ENCODE measurements at places on chromosomes 16 and 17.

- DNase-seq = no peak
Measured at GRCh38 chr16:74500907-74501306, 79.6 kb upstream of the CLEC18B start.

DNA sequence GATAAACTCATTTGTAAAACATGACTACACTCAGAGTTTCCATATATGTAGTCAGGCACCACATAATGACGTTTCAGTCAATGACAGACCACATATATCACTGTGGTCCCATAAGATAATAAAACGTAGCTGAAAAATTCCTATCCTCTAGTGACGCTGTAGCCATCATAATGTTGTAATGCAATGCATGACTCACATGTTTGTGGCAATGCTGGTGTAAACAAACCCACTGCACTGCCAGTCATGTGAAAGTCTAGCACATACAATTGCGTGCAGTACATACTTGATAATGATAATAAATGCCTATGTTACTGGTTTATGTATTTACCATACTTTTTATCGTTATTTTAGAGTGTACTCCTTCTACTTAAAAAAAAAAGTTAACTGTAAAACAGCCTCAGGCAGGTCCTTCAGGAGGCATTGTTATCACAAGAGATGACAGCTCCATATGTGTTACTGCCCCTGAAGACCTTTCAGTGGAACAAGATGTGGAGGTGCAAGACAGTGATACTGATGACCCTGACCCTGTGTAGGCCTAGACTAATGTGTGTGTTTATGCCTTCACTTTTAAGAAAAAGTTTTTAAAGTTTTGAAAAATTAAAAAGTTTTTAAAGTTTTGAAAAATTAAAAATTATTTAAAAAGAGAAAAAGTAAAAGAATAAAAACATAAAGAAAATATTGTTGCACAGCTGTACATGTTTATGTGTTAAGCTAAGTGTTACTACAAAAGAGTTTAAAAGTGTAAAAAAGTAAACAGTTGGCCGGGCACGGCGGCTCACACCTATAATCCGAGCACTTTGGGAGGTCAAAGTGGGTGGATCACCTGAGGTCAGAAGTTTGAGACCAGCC lies 9.0 kb downstream of the STAT5B start:
- no peak for DNase-seq

DNA sequence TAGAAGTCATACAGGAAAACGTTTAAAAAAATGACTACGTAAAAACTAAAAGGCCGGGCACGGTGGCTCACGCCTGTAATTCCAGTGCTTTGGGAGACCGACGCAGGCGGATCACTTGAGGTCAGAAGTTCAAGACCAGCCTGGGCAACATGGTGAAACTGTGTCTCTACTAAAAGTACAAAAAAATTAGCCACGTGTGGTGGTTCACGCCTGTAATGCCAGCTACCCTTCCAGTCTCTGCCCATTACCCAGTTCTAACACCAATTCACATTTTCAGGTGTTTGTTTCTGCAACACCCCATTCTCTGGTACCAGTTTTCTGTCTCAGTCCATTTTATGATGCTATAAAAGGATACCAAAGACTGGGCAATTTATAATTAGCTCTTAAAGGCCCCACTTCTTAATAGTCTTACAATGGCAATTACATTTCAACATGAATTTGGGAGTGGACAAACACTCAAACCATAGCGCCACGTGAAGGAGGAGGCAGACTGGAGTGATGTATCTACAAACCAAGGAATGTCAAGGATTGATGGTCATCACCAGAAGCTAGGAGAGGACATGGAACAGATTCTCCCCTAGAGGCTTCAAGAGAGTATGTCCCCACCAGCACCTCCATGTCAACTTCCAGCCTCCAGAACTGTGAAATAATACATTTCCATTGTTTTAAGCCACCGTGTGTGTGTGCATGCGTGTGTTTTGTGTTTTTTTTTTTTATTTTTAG lies 791 bp upstream of the C17orf75 start:
- no peak for DNase-seq

DNA sequence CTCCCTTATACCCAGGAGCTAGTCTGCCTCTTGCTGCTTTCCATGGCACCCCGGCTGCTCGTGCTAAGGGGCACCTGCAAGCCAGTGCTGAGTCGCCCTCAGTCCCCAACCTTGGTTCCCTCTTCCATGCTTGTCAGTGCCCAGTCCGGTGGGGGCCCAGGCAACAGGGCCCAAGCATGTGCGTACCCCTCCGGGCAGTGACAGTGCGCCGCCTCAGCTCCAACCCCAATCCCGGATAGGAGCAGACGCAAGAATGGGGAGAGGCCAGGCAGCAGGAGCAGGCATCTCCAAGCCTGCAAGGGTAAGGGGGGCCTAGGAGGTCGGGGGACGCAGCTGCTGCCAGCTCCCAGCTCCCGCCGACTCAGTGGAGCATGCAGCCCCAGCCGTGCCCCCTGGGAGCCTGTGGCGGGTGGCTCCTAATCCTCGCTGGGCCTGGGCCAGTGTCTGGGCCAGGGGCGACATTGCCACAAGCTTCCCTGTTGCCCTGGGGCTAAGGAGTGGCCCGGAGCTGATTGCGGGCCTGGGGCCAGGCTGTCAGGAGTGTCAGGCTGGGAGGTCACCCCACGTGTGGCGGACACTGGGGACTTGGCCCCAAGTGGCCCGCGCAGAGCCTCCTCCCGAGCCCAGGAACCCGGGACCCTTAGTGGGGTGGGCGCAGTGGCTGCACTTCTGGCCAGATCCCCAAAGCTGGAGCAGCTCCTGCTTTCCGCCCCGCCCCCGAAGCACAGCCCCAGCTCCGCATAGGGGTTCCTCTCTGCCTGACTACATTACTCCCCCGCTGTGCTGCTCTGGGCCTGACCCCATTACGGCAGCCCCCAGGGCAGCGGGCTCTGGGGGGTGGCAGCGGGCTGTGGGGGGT lies 9.8 kb downstream of the CPD start:
- no peak for DNase-seq

DNA sequence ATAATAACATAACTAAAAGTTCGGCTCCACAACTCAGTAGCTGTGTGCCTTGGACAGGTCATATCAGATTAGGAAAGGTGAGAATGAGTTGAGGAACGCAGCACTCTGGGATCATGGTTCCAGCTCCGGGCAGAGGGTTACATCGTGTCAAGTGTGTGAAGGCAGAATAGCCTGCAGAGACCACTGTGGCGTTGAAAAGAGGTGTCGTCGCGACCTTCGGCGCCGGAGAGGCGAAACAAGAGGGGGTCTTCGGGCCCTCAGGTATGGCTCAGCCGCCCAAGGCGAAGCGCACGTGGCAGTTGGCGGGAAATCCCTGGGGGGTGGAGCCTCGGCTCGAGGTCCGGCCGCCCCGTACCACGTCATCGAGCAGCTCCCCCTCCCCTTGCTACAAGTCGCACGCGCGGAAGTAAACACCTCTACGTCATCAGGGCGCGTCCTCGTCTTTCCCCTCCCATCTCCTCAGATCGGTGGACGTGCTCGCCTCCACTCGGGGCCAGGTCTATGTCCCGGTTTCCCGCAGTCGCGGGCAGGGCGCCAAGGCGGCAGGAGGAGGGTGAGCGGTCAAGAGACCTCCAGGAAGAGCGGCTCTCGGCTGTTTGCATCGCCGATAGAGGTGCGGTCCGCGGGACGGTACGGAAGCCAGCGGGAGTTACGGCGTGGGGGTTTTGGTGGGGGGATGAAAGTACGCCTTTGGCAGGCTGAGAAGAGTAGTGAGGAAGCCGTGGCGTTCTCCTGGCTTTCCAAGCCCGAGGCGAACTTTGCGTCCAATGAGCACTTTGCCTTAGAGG lies at the start of gene DHX40:
TSS of gene DHX40 (plus strand) at position 440 of the 788 bp plus-strand sequence. CDS start at position 502, 62 bp downstream.
- DNase-seq = peak; percentile 95

DNA sequence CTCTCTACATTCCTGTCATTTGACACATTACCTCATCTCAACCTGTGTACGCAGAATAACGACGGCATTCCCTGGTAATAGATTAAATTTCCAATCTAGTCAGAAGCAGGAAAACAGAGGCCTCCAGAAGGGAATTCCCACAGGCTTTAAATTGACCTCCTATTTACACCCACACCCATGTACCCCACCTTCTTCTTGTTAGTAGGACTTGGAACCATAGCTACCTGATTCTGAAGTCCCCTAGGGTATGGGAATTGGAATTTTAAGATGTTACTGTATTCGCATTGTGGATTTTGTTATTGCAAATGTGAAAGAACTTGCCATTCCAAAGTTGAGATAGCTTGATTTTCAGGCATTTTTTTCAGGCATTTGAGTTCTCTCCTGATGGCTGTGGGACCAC lies 377.5 kb upstream of the DYNLRB2 start:
- DNase-seq = no peak

GRCh38 chr17:53420035-53420641 lies 402.6 kb upstream of the KIF2B start:
- DNase-seq = no peak

DNA sequence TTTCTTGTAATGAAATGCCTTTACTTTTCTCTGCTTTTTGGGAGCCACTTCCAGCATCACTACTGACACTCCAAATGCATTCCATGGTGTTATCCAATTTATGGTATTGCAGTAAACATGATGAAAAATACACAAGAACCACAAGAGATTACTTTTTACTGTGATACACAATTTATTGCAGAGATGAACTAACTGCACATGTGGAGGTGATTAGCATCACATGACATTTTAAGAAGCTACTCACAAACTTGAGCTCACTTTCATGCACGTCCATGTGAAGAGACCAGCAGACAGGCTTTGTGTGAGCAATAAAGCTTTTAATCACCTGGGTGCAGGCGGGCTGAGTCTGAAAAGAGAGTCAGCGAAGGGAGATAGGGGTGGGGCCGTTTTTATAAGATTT lies 780.5 kb upstream of the GOT2 start:
- DNase-seq = no peak

DNA sequence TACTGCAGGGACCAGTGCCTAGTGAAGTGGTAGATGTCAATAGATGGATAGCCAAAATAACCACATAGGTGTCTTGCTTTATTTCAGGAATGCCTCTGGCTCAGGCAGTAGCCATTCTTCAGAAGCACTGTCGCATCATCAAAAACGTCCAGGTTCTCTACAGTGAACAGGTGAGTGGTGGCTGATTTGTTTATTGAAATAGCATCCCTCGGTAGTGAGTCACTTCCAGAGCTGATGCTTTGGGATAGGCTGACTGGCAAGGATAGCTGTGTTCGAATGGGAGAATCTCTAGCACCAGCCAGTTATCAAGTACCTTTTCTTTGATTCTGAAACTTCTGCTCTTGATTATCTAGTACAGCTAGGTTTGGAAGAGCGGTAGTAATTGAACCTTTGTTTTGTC lies 10.3 kb downstream of the PHAF1 start:
- no peak for DNase-seq

GRCh38 chr17:35539659-35540026 lies 2.2 kb upstream of the SLFN12L start:
- no peak for DNase-seq

GRCh38 chr17:10001306-10001873 lies 96.3 kb upstream of the RCVRN start:
- DNase-seq = no peak

DNA sequence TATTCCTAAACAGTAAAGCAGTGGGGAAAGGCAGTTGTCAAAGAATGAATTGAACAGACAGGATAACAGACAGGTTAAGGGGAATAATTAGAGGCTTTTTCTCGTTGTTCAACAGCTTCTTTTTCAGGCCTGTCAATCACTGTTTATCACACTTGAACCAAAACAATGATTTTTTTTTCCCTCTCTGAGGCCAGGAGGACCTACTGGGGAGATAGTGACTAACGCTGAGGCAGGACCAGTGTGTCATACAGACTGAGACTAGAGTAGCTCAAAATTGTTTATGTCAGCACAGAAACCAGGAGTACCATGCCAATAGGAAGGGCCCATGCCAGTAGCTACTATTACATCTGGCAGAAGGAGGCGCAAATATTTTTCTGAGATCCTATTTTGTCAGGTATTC lies 41.3 kb upstream of the NLK start:
- no peak for DNase-seq

- DNase-seq = no peak
Measured at GRCh38 chr16:84988328-84989080, 22.8 kb downstream of the ZDHHC7 start.
